ENCODE measurements at places on chromosomes 6 and 20.
A peak's percentile ranks its signal among the peaks of the same experiment; 100 is the strongest.

GRCh38 chr20:2172305-2173175 is 70.9 kb downstream of the STK35 start:
- DNase-seq = peak; percentile 55

- DNase-seq = peak; percentile 79
Observed at GRCh38 chr20:21090721-21091120, 15.4 kb downstream of the LINC00237 start.

GRCh38 chr20:34522969-34523871 is 7.0 kb downstream of the DYNLRB1 start:
- DNase-seq = peak; percentile 33

DNA sequence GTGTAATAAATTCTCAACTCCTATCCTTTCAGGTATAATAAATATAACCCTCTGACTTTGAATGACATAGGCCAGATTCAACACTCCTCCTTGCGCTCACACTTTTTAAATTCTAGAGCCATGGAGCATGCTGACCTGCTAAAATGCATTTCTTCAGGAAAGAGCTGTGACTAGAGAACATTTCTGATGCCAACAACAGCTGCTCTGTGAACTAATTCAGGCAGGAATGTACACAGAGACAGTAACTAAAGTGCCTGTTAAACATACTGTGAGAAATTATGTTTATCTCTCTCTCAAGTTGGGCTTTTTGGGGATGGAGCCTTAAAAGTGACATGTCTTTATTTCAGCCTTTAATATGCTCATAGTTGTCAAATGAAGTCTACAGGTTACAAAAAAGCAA is 8.3 kb downstream of the NHSL1 start:
- no peak for DNase-seq

GRCh38 chr20:2578475-2579192 is 42.3 kb downstream of the TMC2 start:
- no peak for DNase-seq

DNA sequence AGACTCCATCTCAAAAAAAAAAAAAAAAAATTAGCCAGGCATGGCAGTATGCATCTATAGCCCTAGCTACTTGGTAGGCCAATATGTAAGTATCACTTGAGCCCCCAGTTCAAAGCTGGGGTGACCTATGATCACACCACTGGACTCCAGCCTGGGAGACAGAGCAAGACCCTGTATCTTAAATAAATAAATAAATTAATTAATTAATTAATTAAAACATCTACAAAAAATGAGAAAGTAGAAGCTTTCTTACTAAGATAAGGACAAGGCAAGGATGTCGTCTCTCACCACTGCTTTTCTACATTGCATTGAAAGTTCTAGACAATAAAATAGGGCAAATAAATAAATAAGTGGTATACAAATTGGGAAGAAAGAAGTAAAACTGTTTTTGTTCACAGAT is 134.3 kb upstream of the CARMIL1 start:
- no peak for DNase-seq

- DNase-seq = no peak
Observed at GRCh38 chr20:63900413-63900812, 5.5 kb downstream of the DNAJC5 start.

- no peak for DNase-seq
Observed at GRCh38 chr6:167302796-167303195, 11.7 kb downstream of the UNC93A start.

GRCh38 chr20:32997431-32997830 is 6.8 kb downstream of the SUN5 start:
- no peak for DNase-seq

- DNase-seq = peak; percentile 16
Observed at GRCh38 chr6:71289039-71289801, 609 bp downstream of the OGFRL1 start.
